ENCODE measurements at places on chromosomes 1 and 21. TPM values are rescaled to one million over a fixed set of nuclear protein-coding genes. Genes with fewer than 3 reads are reported as not detected.

DNA sequence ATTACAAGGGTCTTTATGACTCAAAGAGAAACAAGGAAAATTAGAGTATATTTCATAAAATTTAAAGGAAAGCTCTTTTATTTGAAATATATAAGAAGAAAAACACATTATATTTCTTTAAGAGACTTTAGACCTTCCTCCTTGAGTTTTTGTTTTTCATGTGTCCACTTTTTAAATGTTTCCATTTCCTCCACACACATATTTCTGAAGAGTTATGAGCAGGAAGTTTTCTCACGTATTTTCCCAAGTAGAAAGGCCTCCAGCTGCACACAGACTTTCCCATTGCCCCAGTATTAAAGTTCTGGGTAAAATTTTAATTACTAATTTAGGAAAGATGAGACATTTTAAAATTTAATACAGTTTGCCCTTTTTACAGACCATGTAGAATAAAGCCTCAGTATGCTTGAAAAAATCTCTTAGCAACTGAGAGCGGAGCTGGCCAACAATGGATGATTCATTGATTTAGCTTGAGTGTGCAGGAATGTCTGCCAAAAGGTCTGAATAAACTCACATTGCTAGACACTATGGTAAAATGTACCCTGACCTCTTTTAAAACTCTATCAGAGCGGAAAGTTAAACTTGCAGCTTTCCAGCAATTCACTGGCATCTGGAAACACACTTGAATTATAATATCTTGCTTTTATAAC is 57.9 kb downstream of the DDAH1 start:
- peak; percentile 73 for DNase-seq

GRCh38 chr1:23564529-23565122 is 5.3 kb upstream of the ID3 start:
- no peak for DNase-seq

GRCh38 chr1:46098027-46098712 is 34.3 kb downstream of the PIK3R3 start:
- DNase-seq: no peak

DNA sequence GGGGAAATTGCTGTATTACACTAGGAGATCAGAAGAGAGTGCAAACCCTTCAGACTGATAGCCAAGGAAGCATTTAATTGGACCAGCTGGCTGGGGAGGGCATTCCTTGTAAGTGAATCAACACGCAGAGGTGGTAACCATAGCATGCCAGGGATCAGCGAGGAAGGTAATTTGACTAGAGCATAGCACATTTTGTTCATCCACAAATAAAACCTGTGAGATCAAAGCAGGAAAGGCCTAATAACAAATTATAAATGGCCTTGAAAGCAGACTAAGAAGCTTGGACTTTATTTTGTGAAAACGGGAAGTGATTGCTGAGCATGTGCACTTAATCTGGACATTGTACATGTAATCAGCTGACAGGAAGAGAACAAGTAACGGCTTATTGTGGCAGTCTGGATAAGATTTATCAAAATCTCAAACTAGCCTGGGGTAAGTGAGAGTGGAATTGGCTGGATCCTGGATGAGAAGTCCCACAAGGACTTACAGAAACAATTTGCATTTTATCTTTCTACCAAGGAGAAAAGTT is 11.7 kb upstream of the CD55 start:
- DNase-seq: no peak

DNA sequence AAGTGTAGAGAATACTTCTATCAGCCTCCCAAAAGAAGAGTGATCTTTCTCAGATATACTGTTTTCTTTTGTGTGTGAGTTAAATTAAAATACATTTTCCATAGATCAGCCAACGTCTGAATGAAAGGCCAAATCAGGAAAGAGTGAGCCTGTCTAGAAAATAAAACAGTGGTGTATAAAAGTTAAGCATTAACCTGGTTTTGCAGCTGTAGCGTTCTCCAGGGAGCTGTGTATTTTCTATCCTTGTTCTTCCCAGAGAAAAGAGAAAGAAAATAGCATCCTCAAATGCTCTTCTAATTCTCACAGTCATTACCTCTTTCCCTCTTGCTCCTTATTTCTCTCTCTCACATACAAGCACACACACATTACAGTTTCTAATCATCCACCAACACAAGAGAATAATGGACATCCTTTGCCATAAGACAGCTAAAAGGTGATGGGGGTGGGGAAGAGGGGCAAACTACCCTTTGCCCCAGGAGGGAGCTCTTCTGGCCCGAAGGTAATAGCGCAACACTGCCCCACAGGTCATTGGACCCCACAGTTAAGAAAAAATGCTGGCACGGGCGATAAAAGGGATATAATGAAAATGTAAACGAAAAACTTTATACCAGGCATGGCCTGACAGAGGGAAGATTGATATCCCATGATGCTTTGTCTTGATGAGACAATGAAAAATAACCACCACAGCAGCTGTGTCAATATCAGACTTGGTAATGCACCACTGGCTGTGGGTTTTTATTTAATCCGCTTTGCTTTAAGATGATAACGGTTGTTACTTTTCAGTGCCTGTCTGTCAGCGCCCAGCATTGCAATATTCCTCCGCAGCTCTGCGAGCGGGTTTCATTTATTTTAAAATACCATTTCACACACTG is 150.3 kb downstream of the NUF2 start:
- DNase-seq: peak; percentile 48

GRCh38 chr21:20445971-20446370 is 552.2 kb upstream of the NCAM2 start:
- no peak for DNase-seq

DNA sequence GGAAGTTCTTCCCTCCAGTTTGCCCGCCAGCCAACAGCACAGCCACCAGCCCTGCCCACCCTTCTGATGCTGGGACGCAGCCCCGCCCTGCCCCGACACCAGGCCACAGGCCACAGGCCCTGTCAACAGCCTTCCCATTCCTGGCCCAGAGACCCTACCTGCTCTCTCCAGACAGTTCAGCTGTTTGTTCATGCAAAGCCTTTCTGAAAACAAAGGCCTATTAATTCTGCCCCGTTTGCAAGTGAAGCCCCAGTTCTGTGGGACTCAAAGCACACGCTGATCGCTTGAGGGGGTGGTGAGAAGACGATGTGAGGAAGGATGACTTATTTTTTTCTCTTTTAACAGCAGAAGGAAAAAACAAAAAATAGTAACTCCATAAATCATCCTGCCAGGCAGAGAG is 55.4 kb upstream of the KIF26B start:
- no peak for DNase-seq

DNA sequence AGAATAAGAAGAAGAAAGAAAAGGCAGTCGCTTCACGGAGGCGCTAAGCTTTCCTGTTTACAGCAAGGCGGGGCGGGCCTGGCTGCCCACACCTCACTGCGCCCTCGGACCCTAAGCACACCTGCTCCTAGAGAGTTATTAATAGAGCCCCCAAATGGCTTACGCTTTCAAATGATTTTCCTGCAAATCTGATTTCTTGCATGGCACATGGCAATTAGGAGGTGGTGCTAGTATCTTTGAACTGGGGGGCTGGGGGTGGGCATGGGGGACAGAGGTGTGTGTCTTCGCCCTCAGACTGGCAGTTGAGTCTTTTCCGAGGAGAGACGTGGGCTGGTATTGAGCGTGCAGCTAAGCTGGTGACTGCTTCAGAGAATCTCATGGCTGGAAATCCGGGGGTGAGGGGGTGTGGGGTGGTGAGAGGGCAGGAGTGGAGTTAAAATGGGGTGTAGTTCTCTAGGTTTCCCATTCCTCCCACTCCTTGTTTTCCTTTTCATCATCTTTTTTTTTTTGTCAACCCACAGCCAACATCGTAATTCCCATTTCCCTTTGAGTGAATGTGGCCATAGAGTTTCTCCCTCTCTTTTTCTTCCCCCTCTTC is 1.3 kb downstream of the S1PR1 start:
- no peak for DNase-seq

DNA sequence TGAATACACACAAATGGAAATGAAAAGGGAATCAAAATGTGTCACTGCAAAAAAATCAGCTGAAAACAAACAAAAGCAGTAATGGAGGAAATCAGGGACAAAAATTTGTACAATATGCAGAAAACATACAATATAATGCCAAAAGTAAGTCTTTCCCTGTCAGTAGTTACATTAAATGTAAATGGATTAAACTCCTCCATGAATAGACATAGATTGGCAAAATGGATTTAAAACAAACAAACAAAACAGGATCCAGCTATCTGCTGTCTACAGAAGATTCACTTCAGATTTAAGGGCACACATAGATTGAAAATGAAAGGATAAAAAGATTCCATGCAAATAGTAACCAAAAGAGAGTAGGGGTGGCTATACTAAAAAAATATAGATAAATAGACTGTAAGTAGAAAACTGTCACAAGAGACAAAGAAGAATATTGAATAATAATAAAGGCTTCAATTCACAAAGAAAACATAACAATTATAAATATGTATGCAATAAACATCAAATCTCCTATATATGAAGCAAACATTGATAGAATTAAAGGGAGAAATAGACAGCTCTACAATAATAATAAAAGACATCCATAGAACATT is 42.2 kb upstream of the ERO1B start:
- no peak for DNase-seq

Gene CACNA1S
- 0.19 TPM for polyA plus RNA-seq

Gene ZBTB8B
- 2.3 TPM for polyA plus RNA-seq

Gene UTS2
- not detected for polyA plus RNA-seq

Gene ABCG1
- 31.4 TPM for polyA plus RNA-seq

Gene TRNP1
- 43.3 TPM for polyA plus RNA-seq

Gene GNG4
- 280 TPM for polyA plus RNA-seq

Gene MX2
- 0.93 TPM for polyA plus RNA-seq

Gene SLC1A7
- polyA plus RNA-seq: 0.17 TPM

Gene PYHIN1
- not detected for polyA plus RNA-seq

All from brain (organoid and tissue), 16 donors.